ENCODE measurements at places on chromosomes 4 and X.

GRCh38 chrX:149950681-149951080 is 12.4 kb upstream of the EOLA2 start:
- DNase-seq = peak; percentile 38

DNA sequence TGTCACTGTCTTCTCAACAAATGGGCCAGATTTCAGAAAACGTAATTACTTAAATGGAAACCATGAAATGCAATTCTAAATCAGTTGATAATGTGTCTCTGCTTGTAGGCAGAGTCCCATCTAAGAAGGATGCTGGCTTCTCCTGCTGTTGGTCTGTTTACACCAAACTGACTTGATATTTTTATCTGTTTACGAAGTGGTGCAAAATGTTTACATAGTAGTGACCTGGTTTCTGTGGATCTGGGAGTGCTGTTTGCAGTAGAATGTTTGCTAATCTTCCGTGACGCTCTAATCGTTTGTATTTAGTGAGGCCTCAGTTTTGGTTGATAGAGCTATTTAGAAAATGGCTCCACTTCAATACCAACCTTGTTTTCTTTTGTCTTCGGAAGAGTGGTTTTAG is 213.5 kb downstream of the VEGFC start:
- DNase-seq = no peak

DNA sequence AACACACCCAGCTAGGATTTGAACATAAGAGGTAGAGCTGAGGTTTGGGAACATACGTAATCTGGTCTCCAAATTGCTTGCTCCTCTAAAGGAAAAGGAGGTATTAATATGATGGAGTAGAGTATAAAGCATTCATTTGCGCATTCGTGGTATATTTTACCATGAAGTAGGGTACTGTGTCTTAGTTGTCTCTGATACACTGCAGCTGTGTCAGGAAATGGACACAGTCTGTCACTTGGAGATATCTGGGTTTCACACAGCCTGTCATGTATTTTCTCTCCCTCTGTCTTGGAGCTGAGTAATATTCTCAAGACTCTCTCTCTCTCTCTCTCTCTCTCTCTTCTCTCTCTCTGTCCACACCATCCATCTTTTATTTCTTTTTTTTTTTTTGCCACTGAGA is 274.8 kb upstream of the UGT8 start:
- no peak for DNase-seq

DNA sequence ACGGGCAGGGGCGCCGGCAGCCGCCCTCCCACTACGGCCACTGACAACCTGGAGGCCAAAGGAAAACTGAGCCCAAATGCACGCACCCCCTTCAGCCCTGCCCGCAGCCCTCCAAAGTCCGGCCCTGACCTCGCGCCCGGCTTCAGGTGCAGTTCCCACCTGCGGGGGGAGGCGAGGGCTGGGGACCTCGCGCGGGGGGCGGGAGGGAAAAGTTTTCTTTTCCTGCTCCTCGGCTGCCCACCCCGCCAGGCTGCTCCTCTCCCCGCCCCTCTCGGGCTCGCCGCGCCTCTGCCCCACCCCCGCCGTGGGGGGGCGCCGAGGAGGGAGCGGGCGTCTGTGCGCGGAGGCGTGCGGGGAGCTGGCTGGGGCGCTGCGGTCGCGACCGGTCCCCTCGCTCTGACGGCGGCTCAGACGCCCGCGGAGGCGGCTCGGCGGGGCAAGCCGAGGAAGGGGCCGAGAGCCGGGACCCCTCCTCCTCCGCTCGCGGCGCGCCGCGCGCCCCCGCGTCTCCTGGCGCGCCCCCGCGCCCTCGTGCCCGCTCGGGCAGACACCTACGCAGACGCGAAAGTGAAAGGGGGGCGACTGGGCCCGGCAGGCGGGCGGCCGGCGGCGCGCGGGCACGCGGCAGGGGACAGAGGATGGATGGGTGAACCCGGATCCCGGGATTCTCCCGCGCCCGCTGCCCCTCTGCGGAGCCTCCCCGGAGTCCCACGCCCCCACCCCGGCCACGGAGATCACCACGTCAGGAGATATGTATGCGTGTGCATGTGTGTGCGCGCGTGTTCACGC is 3.1 kb upstream of the NR3C2 start:
- DNase-seq = no peak

DNA sequence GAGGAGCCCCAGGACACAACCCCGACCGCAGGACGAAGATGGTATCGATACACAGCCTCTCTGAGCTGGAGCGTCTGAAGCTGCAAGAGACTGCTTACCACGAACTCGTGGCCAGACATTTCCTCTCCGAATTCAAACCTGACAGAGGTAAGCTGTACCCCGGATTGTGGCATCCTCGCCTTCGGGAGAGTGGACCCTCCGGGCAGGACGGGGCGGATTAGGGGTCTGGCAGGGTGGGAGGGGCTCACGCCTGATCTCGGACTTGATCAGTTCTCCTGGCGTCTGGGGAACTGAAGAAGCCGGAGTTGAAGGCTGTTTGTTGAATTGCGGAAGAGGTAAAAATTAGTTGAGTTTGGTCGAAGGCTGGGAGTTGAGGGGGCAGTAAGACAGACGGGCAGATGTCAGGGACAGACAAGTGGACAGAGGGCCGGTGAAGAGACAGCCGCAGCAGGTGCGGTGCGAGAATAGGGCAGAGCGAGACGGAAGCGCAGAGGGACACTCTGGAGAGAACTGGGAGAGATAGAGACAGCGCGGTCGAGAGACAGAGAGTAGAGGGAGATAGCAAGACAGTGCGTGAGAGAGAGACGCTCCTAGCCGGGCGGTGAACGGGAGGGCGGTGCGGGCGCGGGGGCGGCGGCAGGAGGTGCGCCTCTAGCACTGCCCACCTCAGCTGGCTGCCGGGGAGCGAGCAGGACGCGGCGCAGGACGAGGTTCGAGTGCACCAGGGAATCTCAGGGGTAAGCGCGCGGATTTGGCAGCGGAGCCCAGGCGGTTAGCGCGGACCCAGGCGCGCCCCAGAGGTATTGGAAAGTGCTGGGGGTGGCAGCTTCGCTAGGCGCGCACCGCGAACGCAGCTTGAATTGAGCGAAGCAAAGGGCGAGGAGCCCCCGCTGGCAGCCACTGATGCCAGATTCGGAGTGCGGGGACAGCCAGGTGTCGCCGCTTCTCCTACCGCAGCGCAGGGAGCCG is 23.9 kb downstream of the ARHGAP36 start:
- DNase-seq = no peak

DNA sequence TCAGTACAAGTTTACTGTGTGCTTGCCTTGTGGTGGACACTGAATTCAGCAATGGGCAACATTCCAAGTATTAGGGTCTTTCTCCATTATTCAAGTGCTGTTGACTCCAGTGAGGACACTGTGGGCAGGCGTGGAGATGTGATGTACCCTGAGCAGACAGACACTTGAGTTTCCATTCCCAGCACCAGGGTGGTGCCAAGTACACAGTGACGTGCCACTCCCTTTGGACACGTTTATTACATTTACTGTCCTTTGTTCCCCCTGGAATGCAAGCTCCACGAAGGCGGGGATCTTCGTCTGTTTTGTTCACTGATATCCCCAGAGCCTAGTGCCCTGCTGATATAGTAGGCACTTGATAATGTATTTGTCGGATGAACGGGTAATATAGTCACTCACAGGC is 130.6 kb upstream of the STX18 start:
- no peak for DNase-seq

DNA sequence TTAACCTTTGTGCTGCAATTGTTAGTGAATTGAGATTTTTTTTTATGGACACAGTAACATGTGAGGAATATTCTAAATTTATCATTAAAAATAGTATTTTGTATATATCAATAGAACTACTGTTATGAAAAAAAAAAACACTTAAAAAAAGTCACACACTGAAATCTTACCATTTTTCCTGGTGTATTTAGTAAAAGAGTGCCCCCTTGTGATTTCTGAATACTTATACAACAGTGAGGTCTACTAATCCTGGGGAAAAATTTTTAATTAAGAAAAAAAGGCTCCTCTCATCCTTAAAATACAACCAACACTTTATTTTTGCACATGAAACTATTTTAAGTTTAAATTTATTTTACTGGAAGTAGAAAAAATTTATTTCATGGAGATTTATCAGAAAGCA is 56.4 kb upstream of the SPOCK3 start:
- no peak for DNase-seq

GRCh38 chr4:74527049-74527448 is 82.1 kb downstream of the AREG start:
- no peak for DNase-seq

- no peak for DNase-seq
These were observed 395.6 kb downstream of the MAPK10 start for GRCh38 chr4:85964298-85964697.

DNA sequence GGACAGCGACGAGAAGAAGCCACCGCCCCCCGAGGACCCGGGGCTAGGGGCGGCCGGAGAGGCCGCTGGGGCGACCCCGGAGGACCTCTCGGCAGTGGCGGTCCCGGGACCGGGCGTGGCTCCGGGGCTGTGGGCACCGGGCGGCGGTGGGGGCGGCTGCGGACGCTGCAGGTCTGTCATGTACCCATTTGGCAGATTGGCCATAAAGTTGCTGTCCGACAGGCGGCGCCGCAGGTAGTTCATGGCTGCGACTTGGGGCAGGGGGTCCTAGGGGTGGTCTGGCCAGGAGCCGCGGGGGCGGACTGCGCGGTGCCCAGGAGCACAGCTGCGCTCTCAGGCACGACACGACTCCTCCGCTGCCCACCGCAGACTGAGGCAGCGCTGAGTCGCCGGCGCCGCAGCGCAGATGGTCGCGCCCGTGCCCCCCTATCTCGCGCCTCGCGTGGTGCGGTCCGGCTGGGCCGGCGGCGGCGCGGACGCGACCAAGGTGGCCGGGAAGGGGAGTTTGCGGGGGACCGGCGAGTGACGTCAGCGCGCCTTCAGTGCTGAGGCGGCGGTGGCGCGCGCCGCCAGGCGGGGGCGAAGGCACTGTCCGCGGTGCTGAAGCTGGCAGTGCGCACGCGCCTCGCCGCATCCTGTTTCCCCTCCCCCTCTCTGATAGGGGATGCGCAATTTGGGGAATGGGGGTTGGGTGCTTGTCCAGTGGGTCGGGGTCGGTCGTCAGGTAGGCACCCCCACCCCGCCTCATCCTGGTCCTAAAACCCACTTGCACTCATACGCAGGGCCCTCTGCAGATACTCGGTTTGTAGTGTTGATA is at the start of gene SYN1:
SYN1 (minus strand) TSS at position 372 of the 817 bp plus-strand sequence; CDS start at position 243, 129 bp downstream.
- DNase-seq = peak; percentile 14

GRCh38 chrX:23937100-23937499 is 29.3 kb downstream of the CXorf58 start:
- no peak for DNase-seq

- no peak for DNase-seq
These were observed 173.7 kb upstream of the GALNTL6 start for GRCh38 chr4:171639540-171639939.

DNA sequence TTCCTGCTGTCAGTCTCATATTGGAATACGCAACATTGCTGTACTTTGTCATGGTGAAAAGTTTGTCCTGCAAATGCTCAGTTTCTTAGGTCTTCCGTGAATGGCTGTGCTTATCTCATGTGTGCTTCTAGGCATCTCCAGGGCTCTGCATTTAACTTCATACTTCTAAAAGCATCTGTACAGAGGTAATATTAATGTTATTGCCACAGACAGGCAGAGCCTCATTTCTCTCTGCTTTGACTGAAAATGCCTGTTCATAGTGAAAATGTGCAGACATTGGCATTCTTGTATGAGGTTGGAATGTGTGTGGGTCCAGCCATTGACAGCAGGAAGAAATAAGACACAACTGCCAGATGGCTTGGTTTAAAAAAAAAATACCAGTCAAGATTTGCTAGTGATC is 140.1 kb upstream of the TTC29 start:
- DNase-seq = no peak

DNA sequence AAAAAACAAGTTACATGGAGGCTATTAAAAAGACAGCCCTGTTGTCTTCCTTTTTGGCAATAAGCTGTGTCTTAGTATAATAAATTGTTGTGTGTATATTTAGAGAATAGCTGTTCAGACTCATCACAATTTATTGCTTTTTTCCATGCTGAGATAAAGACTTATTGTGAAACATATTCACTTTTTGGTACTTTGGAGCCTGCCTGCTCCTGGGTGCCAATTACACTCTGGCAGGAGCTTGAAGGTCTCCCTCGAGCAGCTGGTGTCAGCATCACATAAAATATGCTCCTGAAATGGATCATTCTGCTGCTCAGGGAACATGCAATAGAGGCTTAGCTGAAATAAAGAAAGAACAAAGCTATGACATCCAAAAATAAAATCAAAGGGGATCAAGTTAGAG is 211.6 kb upstream of the DKK2 start:
- DNase-seq = no peak

DNA sequence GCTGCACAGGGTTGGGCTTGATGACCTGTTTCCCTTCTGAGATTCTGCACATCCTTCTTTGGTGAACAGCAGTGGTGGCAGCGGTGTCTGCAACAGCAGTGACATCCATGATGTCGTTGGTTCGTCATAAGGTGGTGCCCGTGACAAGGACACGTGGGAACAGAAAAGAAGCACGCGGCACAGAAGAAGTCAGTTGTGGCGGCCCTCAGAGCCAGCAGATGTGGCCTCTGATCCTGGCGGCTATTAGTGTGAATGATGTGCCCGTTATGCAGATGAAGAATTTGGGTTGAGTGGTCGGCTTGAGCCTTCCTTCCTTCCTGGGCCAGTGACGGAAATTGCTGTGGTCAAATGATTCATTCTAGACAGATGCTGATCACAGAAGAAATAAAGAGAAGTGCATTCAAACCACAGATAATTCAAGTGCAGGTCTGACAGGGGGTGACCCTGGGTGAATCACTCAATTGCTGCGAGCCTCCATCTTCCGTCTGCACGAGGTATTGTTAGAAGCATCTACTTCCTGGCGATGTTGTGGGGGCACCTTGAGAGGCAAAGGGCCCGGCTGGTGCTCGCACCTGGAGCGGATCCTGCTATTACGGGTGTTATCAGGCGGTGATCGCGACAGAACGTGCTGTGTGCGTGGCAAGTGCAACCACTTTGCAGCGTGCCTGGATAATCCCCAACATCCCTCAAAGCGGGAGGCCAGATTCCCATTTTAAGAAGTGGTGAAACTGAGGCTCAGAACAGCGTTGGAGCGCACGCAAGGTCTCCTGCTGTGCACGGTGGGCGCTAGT is 215.2 kb upstream of the PSAPL1 start:
- peak; percentile 98 for DNase-seq

GRCh38 chr4:61427818-61428495 is 227.8 kb downstream of the ADGRL3 start:
- no peak for DNase-seq

GRCh38 chrX:17072301-17072700 is 125.8 kb downstream of the REPS2 start:
- no peak for DNase-seq

GRCh38 chr4:151095142-151095541 is 4.3 kb upstream of the RPS3A start:
- no peak for DNase-seq

DNA sequence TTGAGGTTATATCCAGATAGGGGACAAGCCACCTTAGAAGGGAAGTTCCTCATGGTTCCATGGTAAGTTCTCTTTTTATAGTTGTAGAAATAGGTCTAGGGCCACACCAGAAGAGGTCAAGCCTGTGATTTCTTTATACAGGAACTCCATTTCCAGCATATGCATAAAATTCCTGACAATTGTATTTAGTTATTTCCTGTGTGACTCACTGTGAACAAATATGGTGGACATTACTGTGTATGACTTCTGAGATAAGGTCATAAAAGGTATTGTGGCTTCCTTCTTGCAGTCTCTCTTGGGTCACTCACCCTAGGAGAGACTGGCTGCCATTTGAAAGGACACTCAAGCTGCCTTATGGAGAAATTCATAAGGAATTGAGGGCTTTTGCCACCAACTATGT is 2.2 kb upstream of the C4orf36 start:
- DNase-seq = no peak
